Upper lobe of right lung (tissue), 1 donor: ENCODE measurements at places on chromosomes 4 and X.

GRCh38 chr4:53640576-53641453 is 49.5 kb upstream of the LNX1 start:
- peak; percentile 66 for DNase-seq

DNA sequence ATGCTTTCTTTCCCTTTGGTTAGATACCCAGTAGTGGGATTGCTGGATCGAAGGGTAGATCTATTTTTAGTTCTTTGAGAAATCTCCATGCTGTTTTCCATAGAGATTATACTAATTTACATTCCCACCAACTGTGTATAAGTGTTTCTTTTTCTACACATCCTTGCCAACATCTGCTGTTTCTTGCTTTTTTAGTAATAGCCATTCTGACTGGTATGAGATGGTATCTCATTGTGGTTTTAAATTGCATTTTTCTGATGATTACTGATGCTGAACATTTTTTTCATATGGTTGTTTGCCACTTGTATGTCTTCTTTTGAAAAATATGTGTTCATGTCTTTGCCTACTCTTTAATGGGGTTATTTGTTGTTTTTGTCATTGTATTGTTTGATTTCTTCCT is 6.6 kb upstream of the AGA start:
- DNase-seq: no peak

- DNase-seq: peak; percentile 71
Measured at GRCh38 chrX:103533511-103534216, 14.4 kb upstream of the RAB40A start.

DNA sequence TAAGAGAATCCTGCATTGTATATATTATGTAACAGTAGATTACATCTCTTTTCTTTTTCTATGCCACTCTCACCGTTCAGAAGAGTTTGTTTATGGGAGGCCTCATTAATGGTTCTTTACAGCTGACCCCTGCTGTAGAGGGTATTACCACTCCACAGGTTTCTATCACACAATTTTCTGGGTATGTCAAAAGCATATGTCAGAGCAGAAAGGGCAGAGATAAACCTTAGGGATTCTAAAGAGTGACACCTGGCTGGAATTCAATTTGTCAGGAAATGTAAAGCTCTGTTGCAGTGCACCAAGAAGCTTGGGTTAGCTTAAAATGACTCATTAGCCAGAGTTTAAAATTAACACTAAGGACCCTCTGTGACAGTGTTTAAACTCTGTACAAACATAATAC is 658.7 kb downstream of the PCDH18 start:
- no peak for DNase-seq

DNA sequence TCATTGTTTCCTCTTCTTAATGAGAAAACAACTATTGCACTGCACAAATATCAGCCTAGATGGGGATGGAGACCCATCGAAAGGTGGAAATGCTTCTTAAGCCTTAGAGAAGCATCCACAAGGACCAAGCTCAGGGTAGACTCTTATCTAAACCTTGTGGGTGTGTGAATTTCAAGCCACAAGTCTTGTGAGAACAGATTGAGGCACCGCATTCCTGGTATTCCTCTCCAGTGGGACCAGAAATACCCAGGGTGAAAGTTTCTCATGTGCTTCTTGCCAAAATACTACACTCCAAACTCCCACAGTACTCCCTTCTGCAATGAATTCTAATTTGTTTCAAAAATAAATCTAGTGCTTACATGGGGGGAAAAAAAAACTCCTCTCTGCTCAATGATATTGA is 375.6 kb downstream of the PDGFC start:
- DNase-seq: no peak

GRCh38 chr4:135510582-135510981 is 1309.0 kb upstream of the PABPC4L start:
- DNase-seq: no peak

DNA sequence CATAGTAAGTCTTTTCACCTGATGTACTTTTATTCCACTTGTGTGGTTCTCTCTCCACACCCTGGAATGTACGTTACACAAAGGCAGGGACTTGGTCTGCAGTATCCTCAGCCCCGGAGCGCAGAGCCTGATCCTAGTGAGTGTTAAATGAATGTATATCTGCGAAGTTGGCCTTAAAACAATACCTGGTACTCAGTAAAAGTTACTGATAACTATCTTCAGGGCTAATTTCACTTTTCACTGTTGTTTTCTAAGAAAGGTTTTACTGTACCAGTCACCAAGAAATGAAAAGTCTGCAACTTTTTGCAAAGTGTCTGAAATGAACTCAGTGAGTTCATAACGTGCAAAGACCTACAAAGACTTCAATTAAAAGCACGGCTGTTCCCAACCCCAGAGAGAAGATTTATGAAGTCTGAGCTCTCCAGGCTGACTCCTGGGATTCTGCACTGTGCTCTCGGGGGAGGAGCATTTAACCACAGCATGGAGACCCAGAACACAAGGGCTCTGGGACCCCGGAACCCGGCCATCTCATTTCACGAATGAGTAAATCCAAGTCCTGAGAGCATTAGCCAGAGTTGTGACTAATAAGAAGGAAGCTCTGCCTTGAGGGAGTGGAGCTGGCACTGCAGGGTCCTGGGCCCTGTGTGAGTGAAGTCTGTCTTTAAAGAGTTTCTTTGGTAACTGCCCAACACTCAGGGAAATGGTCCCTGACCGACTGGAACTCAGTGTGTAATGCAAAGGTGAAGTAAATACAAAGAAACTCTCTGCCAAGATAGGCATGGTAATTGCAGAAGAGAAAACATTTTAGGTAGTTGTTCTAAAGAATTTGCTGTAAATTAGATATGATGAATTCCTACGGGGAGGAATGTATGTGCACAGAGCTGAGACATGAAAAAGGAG is 165.8 kb downstream of the NSUN7 start:
- DNase-seq: no peak

- no peak for DNase-seq
Measured at GRCh38 chr4:46839128-46839527, 69.9 kb downstream of the COX7B2 start.

GRCh38 chr4:75235359-75235951 is 278.7 kb downstream of the RCHY1 start:
- no peak for DNase-seq

- DNase-seq: no peak
Measured at GRCh38 chr4:75745161-75745560, 20.8 kb downstream of the USO1 start.

- DNase-seq: no peak
Measured at GRCh38 chrX:21469071-21469470, 94.9 kb downstream of the CNKSR2 start.

- no peak for DNase-seq
Measured at GRCh38 chrX:100600758-100601157, 16.0 kb downstream of the TNMD start.

GRCh38 chr4:171621646-171622045 is 191.6 kb upstream of the GALNTL6 start:
- no peak for DNase-seq

- no peak for DNase-seq
Measured at GRCh38 chrX:131745942-131746489, 202.1 kb downstream of the OR13H1 start.

DNA sequence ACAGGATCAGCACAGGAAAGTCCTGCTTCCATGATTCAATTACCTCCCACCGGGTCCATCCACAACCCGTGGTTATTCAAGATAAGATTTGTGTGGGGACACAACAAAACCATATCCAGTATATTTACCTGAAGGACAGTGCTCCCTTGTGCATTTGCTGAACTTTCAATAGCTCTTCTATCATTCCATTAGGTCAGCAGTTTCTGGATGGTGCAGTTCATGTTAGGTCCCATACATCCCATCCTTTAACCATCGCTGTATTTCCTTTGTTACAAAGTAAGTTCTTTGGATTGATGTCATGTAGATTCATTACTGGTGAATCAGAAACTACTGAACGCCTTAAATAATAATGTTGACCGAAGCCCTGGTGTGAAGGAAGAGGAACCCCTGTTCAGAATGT is 775.9 kb downstream of the TRIML1 start:
- DNase-seq: no peak

DNA sequence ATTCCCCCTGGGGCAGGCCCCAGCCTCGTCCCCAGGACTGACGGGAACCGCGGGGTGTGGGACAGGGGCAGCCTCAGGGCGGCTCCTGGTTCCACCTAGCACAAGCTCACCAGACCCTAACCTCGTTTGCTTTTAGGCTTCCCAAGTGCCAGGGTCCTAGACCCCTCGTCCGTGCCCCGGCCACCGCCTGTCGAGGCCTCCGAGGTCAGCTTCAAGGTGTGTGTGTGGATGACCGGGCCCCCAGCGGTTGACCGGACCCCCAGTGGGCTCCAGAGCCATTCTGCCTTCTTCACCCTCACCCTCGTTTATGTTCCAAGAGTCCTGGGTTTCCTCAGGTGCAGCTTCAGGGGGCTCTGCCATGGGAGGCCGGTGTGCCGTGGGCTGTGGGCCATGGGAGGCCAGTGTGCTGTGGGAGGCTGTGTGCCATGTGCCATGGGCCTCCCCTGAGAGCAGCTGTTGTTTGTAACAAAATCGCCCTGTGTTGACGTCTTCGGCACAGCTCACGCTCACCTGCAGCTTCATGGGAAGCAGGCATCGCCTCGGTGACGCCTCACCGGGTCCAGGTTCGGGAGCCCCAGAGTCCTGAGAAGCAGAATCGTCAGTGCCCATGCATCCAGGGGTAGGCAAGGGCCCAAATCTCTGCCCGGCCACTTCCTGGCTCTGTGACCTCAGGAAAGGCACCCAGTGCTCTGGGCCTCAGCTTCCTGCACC is 43.0 kb upstream of the HMX1 start:
- peak; percentile 53 for DNase-seq

DNA sequence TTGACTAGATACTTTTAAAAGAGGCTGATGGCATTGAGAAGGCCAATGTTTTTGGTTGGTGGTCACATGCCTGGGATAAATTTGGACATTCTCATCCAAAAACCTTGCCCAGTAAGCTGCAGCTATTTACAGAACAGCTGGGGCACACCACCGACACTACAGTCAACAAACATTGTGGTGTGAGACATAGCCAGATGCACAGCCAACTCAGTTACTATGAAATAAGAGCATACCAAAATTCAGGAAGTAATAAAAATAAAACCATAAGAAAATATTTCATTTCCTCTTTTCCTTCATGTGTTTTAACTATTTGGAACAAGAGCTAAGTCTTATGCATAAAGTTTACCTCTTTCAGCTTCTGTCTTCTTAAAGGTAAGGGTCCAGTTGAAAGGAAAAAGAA is 8.8 kb downstream of the PPM1K start:
- no peak for DNase-seq

DNA sequence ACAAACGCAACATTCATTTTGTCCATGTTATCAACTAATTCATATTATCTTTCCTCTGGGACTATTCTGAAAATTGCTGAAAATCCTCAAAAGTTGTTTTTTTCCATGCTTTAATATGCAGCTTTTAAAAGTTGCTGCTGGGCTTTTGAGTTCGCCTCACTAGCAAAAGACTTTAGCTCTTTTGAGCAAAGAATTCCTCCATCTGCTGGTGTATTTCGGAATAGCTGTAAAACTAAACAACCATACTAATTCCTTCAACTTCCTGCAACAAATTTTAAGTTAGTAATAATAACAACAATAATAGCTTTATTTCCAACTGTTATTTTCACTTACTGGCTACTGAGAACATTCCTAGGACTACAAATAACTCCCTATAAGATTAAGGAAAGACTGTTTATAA is 124.5 kb upstream of the PLAC1 start:
- no peak for DNase-seq
